ENCODE measurements at places on chromosomes 12 and 14.
A peak's percentile ranks its signal among the peaks of the same experiment; 100 is the strongest.

- no peak for DNase-seq
These were observed 290.7 kb downstream of the ALG10B start for GRCh38 chr12:38607295-38607694.

- DNase-seq: no peak
These were observed 728.7 kb upstream of the TMEM132C start for GRCh38 chr12:127538316-127538715.

DNA sequence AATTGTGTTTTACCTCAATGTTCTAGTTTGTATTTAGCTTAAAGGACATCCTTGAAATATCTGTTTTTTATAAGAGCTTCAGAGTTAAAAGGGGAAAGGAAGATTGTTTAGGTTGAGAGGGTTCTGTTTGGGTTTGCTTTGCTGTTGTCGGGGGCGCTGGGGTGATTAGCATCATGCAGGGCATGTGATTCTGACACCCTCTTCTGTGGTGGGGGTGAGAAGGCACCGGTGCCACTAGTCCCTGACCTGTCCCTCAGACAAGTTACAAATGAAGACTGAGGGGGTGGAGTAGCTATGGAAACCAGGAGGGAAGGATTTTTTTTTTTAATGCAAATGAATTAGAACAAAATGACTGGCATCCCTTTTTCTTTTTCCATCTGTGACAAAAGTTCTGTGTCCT lies 291.3 kb downstream of the RPAP3 start:
- no peak for DNase-seq

DNA sequence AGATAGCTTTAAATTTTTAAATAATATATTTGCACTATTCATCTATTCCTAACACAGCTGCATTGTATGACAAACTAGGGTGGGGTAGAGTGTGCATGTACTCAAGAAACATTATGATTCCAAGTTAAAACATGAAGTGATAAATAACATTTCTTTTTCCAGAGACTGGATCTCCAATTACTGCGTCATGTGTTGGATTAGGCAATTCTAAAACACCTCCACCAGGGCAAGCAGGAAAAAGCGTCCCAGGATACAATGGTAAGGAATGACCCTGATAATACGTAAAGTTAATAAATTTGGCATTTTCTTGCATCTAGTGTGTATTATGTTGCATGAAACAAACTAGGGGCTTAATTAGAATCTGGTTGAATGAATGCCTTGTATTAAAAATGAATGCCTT lies 138.9 kb downstream of the ACSS3 start:
- no peak for DNase-seq

DNA sequence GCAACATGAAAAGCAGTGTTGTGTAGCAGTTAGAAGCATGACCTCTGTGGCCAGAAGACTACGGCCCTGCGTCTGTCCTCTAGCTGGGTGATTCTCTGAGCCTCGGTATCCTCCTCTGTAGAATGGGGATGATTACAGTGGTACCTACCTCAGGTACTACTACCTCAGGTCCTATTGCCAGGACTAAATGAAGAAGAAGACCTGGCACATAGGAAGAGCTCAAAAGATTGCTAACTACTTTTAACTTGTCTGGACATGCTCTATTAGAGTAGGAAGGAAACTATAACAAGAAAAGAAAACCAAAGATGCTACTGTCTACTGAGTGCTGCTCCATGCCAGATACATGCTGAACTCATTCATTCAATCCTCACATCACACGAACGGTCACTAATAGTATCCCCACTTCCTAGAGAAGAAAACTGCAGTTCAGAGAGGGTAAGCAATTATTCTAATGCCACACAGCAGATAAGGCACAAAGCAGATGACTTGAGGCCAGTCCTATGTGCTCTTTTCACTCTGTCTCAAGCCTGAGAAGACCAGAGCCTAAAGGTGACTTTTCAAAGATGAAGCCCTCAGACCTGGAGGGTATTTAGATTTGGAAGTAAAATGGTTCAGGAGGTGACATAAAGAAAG lies 108.1 kb upstream of the HIF1A start:
- no peak for DNase-seq

DNA sequence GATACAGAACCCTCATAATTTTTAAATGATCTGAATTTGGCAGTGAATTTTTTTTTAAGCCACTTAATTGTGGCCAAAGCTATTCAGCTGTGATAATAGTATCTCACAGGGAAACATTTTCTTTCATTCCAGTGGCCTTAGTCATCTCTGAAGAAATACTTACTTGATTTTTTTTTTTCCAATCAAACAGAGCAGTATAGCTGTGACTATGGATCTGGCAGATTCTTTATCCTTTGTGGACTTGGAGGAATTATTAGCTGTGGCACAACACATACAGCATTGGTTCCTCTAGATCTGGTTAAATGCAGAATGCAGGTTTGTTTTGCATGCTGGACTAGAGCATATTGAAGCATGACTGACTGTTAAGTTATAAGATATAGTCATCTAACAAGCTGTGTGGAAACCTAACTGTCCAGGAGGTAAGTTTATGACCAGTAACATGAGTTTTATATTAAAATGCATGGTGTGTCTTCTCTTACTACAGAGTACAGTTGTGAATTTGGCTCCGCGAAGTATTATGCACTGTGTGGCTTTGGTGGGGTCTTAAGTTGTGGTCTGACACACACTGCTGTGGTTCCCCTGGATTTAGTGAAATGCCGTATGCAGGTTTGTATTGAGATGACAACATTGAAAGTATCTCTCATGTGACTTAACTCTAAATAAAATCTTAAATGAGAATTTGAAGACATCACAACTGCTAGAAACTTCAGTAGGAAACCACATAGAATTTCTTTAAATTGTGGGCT lies 1.9 kb downstream of the SLC25A3 start:
- DNase-seq: no peak

DNA sequence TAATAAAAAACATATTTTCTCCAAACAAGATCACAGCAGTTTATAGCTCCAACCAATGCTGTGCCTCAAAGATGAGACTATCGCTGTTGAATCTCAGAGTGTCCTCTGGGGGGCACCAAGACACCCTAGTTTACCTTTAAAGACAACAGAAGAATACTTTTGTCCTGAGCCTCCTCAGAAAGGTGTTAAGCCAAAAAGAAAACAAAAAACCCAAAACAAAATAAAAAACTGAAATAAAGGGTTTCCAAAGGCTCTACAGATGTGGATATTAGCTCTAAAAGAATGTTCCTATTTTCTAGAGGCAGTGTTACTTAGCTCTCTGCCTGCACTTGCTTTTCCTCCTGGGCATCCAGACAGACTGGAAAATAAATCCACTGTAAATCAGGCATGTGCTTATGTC lies 86.9 kb upstream of the TTC7B start:
- DNase-seq: peak; percentile 59

DNA sequence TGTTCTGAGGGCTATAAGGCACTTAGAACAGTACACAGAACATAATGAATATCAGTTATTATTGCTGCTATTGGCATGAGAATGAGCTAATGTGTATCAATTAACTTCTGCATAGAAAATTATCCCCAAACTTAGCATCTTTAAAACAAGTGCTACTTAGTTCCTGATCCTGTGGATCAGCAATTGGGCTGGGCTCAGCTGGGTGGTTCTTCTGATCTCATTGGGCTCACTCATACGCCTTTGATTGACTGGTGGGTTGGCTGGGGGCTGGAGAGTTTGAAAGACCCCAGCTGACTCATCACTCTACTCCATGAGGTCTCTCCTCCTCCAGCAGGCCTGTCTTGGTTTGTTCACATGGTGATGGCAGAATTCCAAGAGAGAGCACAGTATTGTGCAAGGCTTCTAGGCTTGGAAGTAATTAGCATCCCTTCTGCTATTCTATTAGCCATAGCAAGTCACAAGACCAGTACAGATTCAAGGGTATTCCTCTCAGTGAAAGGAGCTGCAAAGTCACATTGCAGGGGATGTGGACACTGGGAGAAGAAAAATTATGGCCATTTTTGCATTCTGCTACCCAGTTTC lies 27.2 kb upstream of the HSPB8 start:
- DNase-seq: no peak
